Activated T-cell treated with anti-CD3 and anti-CD28 coated beads for 24 hours (primary cell): ENCODE measurements at places on chromosomes 1 and 21.

GRCh38 chr1:60149251-60149650 lies 75.7 kb upstream of the C1orf87 start:
- no peak for DNase-seq

GRCh38 chr1:212727386-212728181 lies 27.9 kb upstream of the BATF3 start:
- no peak for DNase-seq

GRCh38 chr1:154502066-154502743 lies at the start of the genes SHE and TDRD10:
Gene SHE (minus strand): TSS chr1:154502412. CDS start chr1:154502026, 386 bp downstream.
Gene TDRD10 (plus strand): TSS chr1:154502219. CDS start chr1:154506904, 4,685 bp downstream.
- DNase-seq = no peak

DNA sequence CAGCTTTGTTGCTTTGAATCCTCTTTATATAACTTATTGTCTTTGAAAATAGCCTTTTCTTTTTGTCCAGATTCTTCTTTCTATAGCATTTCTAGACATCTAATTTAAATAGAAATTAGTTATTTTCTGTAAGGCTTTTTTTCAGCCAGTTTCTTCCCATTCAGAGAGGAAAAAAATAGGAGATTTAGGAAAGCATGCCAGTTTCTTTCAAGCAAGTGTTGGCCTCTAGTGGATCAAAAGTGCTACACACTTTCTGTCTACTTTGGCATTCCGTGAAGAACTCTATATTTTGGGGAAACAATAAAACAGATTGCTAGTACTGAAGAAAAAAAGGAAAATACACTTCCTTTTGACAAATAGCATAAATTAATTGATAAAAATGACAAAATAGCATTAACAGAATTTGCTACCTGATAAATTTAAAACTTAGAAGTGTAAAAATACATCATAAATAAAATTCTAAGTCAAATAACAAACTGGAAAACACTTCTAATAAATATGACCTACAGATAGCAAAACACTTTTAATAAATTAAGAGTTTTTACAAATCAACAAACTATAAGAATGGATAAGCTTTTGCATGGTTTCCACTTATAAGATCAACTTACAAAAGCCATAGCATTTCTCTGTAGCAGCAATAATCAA lies 13.1 kb upstream of the EXO1 start:
- no peak for DNase-seq

DNA sequence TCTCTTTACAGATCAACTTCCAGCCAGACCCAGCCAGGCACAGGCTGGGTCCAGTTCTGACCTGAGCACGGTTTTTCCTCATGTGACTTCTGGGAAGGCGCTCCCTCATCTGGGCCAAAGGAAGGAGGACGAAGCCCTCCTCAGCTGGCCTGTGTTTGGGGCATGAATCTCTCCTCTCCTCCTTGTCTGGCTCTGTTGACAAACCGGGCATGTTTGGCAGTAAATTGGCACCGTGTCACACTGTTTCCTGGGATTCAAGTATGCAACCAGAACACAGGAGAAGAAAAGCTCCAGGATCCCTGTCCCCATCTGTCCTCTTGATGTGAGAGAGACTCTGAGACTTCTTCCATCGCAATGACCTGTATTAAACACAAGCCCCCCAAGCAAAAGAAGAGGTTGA lies 18.3 kb downstream of the NECAP2 start:
- DNase-seq = no peak

GRCh38 chr1:178094739-178095645 lies 1.1 kb downstream of the RASAL2 start:
- no peak for DNase-seq

- DNase-seq = no peak
These were observed 55.7 kb downstream of the RGS5 start for GRCh38 chr1:163147019-163147418.
